ENCODE measurements at places on chromosomes 11 and 22. TPM values are rescaled to one million over a fixed set of nuclear protein-coding genes. Genes with fewer than 3 reads are reported as not detected.

DNA sequence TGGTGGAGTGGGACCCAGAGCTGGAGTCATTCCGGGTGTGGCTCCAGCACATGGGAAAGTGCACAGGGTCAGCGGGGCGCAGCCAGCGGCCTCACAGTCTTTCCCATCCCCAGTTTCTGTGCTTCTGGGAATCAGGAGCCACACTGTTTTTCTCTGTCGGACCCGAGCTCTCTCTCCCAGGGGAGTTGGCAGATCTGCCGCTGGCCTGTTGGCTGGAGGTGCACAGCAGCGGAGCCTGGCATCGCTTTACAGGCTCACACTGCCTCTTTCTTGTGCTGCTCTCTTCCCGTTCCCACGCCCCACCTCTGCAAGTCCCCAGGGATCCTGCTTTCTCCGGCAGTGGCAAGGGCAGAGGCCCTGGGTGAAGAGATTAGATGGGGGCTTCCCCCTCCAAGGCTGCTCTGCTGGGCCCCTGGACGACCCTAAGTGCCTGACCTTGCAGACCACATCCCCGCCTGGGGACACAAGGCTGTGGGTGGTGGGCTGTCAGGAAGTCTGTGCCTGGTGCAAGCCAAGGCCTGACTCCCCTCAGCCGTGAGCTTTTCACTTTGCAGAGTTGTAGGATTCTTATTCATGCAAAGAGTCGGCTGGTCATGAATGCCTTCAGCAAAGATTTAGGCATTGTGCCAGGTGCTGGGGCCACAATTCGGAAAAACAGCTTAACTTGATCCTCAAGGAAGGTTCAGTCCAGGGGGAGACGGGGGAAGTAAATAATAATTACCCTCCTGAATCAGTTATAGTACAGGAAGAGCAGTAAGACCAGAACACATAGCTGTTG lies 116.3 kb downstream of the TIMP3 start:
- DNase-seq, result no peak
- no peak overlapping the region for H3K27ac ChIP-seq
- H3K36me3 ChIP-seq, result no peaks in the 10 kb centered on the region
- H3K27me3 ChIP-seq, result no peaks in the 10 kb centered on the region
- no peaks in the 10 kb centered on the region for H3K4me1 ChIP-seq

The TMEM151A gene
- total RNA-seq, result 0.17 TPM

The MFRP gene
- total RNA-seq, result not detected

DNA sequence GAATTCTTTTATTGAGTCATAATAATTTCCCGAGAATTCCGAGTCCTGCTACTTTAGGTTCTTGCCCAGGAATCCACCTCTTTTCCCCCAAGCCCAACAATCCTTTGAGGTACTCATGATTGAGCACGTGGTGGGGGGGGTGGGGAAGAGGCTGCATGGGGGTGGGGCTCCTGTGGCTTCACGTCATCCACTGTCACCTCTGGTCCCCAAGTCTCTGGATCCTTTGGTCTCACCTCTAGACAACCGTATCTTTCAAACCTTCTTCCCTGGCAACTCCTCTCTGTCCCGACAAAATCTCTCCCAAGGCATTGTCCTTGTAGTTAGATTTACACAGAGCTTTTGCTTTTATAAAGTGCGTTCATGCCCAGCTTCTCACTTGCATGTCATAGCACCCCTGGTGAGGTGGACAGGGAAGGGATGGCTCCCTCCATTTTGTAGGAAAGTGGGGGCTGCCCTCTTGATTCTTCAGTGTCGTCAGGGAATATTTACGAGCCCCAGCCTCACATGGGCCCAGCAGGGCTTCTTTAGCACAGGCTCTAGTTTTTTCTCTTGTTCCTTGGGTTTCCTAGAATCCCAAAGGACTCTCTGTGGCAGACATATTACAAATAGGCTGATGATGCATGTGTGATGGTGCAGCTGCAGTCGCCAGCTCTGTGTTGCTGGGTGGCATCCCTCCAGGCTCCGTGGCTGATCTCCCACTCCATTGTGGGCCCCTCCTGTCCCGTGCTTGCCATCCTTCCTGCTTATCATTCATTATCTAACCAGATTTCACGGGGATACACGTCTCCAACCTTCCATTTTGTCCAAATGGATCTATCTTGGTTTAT lies 8.4 kb downstream of the UCP3 start:
- peaks cover 57% of the 10 kb centered on the region for H3K4me1 ChIP-seq
- no peak overlapping the region for H3K4me3 ChIP-seq
- H3K27ac ChIP-seq, result peak overlapping the region; percentile 72

GRCh38 chr11:123525511-123525918 lies 95.4 kb downstream of the GRAMD1B start:
- H3K4me1 ChIP-seq, result no peaks in the 10 kb centered on the region
- H3K27ac ChIP-seq, result no peak overlapping the region
- H3K4me3 ChIP-seq, result no peak overlapping the region
- DNase-seq, result no peak

The MUS81 gene
- 71.1 TPM for total RNA-seq

DNA sequence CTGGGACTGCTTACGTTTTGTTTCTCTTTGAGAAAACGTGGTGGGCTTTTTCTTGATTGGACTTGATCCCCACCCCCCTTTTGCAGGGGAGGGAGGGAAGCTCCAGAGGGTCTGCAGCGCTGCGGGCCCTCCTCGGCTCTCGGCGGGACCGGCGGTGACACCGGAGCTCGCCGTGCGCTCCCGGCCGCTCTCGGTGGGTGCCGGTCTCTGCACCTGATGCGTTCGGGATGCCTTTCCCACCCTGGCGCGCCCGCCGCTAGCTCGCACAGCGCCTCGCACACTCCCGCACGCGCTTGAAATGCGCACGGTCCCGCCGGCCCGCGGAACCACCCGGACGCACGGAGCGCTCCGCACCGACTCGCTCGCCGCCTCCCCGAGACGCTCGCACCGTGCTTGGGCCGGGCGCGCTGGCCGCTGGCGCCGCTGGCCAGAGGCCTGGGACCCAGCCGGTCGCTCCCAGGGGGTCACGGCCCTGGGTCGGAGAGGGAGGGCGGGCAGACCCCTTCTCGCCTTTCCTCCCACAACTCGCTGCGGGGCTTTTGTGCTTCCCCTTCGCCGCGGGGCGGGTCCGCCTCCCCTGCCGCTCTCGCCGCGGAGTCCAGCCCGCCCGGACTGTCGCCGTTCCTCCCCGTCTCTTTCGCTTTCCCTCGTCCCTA lies 1.0 kb downstream of the ZBTB16 start:
- H3K27ac ChIP-seq, result no peak overlapping the region
- no peaks in the 10 kb centered on the region for H3K36me3 ChIP-seq
- H3K27me3 ChIP-seq, result peaks cover 38% of the 10 kb centered on the region
- DNase-seq, result peak; percentile 66
- peaks cover 9% of the 10 kb centered on the region for H3K4me1 ChIP-seq
- peak overlapping the region; percentile 71 for H3K4me3 ChIP-seq

DNA sequence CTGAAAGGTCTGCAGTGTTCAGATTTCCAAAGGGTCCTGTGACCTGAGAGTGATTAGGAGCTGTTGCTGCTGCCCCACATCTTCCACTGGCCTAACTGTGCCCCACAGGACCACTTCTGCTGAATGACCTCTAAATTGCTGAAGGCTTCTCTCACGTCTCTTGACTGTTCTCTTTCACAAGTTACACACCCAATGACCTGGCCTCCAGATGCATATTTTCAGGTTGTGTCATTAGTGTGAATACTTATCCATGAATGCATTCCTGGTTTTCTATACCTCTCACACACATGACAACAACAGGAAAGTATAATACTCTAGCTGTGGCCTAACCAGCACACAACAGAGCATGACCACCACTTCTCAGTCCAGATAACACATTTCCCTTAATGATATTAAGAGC lies 15.4 kb downstream of the PRR14L start:
- DNase-seq, result no peak
- H3K4me3 ChIP-seq, result no peak overlapping the region
- H3K27me3 ChIP-seq, result no peaks in the 10 kb centered on the region
- H3K36me3 ChIP-seq, result peaks cover 36% of the 10 kb centered on the region
- no peak overlapping the region for H3K27ac ChIP-seq

The SYT7 gene
- total RNA-seq, result not detected

DNA sequence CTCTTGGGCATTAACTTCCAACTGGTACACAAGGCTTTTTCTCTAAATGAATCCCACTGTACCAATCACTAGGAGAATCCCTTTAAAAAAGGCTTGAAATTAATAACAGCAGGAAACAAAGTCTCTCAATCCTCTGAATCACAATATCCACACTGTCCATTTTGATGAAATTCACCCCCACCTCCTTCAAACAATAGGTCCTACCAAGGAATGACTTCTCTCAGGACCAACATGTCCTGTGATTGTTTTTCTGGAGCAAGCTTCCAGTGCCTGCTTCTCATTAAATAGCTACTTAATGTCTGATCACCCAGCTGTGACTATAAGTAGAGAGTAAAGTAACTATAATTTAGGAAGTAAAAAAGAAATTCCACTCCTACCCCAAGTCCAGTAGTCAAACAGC lies 13.1 kb downstream of the NUMA1 start:
- peaks cover 3% of the 10 kb centered on the region for H3K36me3 ChIP-seq
- H3K27me3 ChIP-seq, result no peaks in the 10 kb centered on the region
- DNase-seq, result no peak
- H3K4me3 ChIP-seq, result no peak overlapping the region
- H3K27ac ChIP-seq, result no peak overlapping the region

GRCh38 chr11:78645226-78646202 lies 70.8 kb upstream of the NARS2 start:
- no peaks in the 10 kb centered on the region for H3K27me3 ChIP-seq
- no peaks in the 10 kb centered on the region for H3K4me1 ChIP-seq
- DNase-seq, result peak; percentile 66
- no peak overlapping the region for H3K4me3 ChIP-seq

The CXCR5 gene
- total RNA-seq, result 108 TPM

The C11orf97 gene
- total RNA-seq, result not detected

The OR51E1 gene
- total RNA-seq, result not detected

The TRIM49 gene
- total RNA-seq, result not detected

- no peaks in the 10 kb centered on the region for H3K4me1 ChIP-seq
- DNase-seq, result no peak
- H3K36me3 ChIP-seq, result no peaks in the 10 kb centered on the region
- no peaks in the 10 kb centered on the region for H3K27me3 ChIP-seq
These were observed 45.0 kb downstream of the SMCO4 start for GRCh38 chr11:93498161-93498560.

DNA sequence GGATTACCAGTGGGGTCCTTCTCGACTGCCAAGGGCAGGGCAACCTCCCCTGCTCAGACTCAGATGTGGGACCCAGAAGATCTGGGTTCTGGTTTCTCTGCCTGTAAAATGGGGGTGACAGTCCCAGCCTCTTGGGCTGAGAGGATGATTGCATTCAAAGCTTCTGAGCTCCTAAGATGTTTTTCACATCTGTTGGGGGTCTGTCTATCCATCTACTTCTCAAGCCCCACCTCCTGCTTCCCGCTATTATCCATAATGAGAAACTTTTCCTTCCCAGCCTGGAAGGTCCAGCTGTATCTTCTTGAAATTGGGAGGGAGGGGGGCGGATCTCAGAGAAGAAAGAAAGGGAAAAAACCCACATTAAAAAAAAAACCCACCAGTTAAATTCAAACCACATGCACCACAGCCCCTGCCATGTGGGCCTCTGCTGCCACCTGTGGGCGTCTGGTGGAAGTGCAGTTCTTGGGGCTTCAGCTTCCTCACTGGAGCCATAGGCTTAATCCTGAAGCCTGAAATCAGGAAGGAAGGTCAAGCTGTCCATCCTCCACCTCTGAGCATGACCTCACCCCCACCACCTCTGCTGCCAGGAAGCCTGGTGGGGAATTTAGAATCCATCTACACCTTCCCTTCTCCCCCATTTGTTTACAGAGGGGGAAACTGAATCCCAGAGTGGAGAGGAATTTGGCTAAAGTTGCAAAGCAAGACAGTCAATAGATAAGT lies 27.3 kb downstream of the ARHGEF17 start:
- H3K4me3 ChIP-seq, result no peak overlapping the region
- H3K4me1 ChIP-seq, result no peaks in the 10 kb centered on the region
- peak; percentile 81 for DNase-seq
- H3K27me3 ChIP-seq, result no peaks in the 10 kb centered on the region
- no peak overlapping the region for H3K27ac ChIP-seq
- no peaks in the 10 kb centered on the region for H3K36me3 ChIP-seq

DNA sequence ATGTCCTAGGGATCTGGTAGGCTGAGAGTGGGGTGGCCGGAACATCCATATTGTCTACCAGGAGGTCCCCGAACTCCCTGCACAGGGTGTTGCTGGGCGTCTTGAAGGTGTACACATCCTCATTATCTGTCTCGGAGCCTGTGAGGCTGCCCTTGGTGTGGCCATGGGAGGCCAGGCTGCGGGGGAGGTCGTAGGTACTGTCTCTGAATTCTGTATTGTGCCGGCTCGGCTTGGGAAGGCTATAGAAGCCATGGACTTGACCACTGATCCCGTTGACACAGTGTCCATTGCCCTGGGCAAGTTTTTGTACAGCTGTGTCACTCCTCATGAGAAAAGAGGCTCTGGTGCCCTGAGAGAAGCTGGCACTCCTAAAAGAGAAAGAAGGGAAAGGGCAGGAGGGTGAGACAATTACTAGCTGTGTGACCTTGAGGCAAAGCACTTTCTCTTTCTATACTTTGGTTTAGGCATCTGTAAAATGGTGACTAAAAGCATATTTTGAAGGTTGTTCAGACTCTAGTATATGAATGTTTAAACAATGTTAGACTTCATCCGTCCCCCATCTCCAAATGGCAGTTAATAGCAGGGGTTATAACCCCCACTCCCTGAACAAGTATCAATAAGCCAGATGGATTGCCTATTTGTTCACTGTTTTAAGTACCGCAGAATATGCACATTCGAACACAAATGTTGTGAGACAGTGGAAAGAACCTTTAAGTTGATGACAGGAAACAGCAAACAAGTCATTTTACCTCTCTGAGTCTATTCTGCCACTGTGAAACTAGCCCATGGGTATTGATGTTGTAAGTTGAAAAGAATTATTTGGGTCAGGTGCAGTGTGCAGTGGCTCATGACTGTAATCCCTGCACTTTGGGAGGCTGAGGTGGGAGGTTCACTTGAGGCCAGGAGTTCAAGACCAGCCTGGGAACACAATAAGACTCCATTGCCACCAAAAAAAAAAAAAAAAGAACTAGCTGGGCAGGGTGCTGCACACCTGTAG lies 38.3 kb downstream of the USP35 start:
- H3K4me3 ChIP-seq, result no peak overlapping the region
- DNase-seq, result no peak
- peaks cover 2% of the 10 kb centered on the region for H3K36me3 ChIP-seq
- peaks cover 46% of the 10 kb centered on the region for H3K4me1 ChIP-seq

GRCh38 chr22:40247976-40248375 lies 70.3 kb downstream of the TNRC6B start:
- H3K4me1 ChIP-seq, result peaks cover 12% of the 10 kb centered on the region
- no peaks in the 10 kb centered on the region for H3K36me3 ChIP-seq
- no peak overlapping the region for H3K27ac ChIP-seq

Measured in B cell (primary cell).